ENCODE measurements at places on chromosomes 4 and X.
A peak's percentile ranks its signal among the peaks of the same experiment; 100 is the strongest.

- DNase-seq, result no peak
These were observed 186.8 kb upstream of the PABPC4L start for GRCh38 chr4:134388351-134388750.

- DNase-seq, result no peak
These were observed 79.1 kb upstream of the APOOL start for GRCh38 chrX:84924624-84925023.

GRCh38 chr4:118173126-118173525 lies 138.8 kb downstream of the NDST3 start:
- no peak for DNase-seq

- DNase-seq, result peak; percentile 34
These were observed 41.8 kb upstream of the HS3ST1 start for GRCh38 chr4:11470438-11471045.

DNA sequence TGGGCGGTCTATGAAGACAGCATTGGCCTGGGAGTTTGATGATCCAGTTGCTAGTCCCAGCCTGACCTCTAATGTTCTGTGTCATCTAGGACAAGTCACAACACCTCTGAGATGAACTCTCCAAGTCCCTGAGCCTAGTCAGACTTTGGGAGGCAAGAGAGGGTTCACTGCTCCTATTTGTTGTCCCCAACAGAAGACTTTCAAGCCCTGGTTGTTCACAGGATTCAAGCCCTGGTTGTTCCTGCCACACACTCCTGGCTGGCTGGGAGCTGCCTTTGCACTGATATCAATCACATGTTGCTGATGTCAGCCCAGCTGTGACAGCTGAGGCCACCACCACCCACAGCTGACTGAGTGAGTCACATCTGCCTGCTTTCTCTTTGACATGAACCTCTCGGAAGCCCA lies 253.2 kb upstream of the RASGEF1B start:
- DNase-seq, result peak; percentile 44

DNA sequence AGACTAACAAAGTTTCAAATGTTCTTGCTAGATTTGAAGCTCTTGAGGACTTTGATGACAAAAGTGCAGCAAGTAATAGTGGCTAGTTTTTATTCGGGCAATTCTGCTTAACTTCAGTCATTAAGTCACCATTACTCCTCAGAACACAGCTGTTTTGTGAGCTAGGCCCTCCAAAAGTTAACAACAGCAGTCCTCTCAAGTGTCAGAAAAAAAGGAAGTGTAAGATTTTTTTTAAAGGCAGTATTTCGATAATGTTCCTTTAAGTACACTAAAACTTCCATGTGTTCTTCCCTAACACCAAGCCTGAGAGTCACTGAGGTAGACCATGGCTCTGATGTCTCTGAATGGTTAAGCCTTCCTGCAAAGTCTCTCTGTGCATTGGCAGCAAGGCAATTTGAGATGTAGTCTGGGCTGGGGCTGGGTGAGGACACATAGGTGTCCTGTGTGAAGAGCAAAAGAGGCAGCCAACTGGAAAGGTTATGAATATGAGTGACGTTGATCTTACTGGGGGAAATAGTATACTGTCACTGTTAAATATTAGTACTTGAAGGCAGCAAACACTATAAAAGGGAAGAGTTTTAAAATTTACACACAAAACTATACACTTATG lies 174.0 kb upstream of the MAP3K15 start:
- no peak for DNase-seq

- DNase-seq, result no peak
These were observed 45.4 kb downstream of the TIGD4 start for GRCh38 chr4:152734015-152734698.

DNA sequence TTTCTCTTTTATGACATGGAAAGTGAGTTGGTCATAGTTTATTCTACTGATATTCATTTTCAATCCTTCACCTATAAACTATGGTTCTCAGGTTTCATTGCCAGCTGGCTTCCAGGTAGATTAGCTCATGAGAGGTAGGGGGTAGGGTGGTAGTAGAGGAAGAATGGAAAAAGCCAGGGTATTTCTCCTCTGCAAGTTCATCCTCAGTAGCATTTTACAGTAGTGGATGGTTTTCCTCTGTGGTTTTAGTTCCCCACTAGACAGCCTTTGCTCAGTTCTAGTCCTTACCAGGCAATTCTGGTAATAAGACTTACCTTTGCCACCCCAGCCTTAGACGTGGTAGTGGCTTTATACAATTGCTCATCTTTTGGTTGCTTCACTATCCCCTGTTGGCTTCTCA lies 8.9 kb upstream of the NAA11 start:
- peak; percentile 39 for DNase-seq

- DNase-seq, result no peak
These were observed 56.9 kb downstream of the ARHGAP10 start for GRCh38 chr4:147788791-147789190.

GRCh38 chr4:8289956-8290700 lies 20.6 kb downstream of the HTRA3 start:
- DNase-seq, result no peak

GRCh38 chr4:113635739-113636437 lies 125.7 kb downstream of the CAMK2D start:
- DNase-seq, result no peak

DNA sequence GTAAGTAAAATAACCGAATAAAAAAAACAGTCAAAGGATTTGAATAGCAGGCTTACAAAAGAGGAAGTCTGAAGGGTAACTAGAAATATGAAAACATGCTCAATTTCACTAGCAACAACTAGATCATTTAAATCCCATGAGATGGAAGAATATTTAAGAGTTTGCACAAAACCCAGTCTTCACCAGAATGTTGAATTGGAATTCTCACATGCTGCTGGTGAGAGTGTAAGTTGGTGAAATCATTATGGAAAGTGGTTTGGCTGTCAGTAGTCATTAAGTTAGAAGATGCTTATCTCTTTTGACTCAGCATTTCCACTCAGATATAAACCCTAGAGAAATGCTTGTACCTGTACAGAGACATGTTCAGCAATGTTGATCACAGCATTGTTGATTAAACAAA lies 110.1 kb downstream of the PGRMC2 start:
- no peak for DNase-seq

GRCh38 chr4:78565971-78566372 lies 14.4 kb downstream of the ANXA3 start:
- no peak for DNase-seq

DNA sequence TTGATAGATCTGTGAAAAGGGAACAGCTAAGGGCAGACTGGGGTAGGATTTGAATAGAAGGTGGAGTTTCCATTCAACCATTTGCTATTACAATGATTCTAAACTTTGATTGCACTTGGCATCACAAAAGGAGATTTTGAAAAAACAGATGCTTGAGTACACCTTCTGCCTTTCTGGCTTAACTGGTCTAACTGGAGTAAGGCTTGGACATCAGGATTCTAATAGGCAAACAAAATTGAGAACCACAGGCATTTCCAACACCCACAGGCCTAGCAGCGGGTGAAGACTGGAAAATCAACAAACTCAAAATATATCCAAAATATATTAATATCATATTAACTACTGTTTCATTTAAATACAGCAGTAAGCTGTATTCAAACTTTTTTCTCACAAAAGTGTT lies 1.9 kb upstream of the VEGFC start:
- no peak for DNase-seq
